ENCODE measurements at places on chromosomes 7 and 10.

- DNase-seq = no peak
Measured at GRCh38 chr7:151851782-151852181, 25.1 kb downstream of the PRKAG2 start.

- no peak for DNase-seq
Measured at GRCh38 chr10:114458955-114459354, 54.7 kb upstream of the AFAP1L2 start.

- no peak for DNase-seq
Measured at GRCh38 chr10:131475803-131476202, 164.3 kb upstream of the TCERG1L start.

GRCh38 chr10:124469956-124470484 is 8.4 kb downstream of the LHPP start:
- DNase-seq = no peak

GRCh38 chr10:101902820-101903145 is 59.2 kb upstream of the KCNIP2 start:
- no peak for DNase-seq

DNA sequence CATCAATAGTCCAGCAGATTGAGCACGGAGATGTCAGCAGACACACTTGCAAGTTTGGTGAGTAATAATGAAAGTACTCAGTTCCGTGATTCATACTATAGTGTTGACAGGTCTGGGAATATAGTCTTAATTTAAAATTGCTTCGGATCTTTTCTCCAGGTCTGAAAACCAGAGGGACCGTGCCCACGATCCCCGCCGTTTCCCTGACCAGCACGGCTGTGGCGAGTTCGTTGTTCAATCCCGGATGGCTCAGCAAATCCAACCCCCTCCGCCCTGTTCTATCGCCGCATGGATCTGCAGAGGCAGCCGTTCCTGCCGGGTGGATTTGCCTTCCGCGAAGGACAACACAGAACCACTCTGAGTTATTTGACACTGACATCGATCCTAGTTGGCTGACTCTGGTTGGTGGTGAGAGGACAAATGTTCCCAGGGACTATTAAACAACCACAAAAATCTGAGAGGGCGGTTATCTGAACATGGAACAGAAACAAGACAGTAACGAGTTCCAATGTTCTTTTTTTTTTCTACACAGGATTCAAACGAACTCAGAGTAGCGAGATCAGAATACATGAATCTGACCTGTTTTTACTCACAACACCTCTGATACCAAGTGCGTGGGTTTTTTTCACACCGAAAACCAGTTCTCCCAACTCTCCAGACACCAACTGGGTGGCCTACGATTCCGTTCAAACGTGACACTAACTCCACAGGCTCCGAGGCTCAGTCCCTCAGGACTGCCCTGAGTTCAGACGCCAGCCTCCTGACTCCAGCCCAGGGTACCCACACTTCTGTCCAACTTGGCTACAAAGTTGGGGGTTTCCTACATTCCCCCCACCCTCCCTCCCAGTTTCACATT is 52.7 kb downstream of the RBM17 start:
- DNase-seq = no peak

- no peak for DNase-seq
Measured at GRCh38 chr7:69844264-69844868, 246.1 kb downstream of the AUTS2 start.

- no peak for DNase-seq
Measured at GRCh38 chr10:112774210-112774609, 175.8 kb upstream of the TCF7L2 start.

GRCh38 chr7:134856091-134856490 is 76.7 kb downstream of the CALD1 start:
- DNase-seq = no peak

GRCh38 chr7:30276203-30276900 is 8.0 kb upstream of the ZNRF2 start:
- peak; percentile 59 for DNase-seq

- no peak for DNase-seq
Measured at GRCh38 chr10:45395554-45395953, 21.5 kb downstream of the ALOX5 start.

GRCh38 chr7:154441811-154442210 is 389.6 kb downstream of the DPP6 start:
- DNase-seq = no peak

GRCh38 chr10:72364239-72364777 is 9.6 kb upstream of the DNAJB12 start:
- peak; percentile 93 for DNase-seq

GRCh38 chr7:158166386-158167340 is 421.0 kb downstream of the PTPRN2 start:
- DNase-seq = no peak

DNA sequence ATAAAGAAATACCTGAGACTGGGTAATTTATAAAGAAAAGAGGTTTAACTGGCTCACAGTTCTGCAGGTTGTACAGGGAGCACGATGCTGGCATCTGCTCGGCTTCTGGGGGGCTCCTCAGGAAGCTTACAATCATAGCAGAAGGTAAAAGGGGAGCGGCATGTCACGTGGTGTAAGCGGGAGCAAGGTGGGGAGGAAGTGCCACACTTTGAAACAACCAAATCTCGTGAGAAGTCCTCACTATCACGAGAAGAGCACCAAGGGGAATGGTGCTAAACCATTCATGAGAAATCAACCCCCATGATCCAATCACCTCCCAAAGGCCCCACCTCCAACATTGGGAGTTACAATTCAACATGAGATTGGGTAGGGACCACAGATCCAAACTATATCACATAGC is 67.7 kb downstream of the AKR1B1 start:
- no peak for DNase-seq

DNA sequence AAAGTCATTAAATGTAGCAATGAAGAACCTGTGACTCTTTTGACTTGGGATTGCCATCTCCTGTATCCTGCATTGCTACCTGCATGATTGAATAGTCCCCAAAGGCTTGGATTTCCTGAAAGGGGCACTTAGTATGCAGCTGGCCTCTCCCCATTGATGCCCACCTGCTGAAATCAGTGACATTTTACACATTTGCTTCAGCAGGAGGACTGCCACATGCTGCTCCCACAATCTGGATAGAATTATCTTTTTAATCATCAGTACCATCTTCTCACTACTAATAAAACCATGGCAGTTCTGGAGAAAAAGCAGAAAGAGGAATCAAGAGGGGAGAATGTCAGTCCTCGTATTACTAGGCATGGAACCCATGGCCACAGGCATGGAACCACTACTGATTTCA is 67.8 kb downstream of the SLC13A1 start:
- DNase-seq = no peak

- no peak for DNase-seq
Measured at GRCh38 chr10:25297466-25297865, 122.7 kb downstream of the GPR158 start.

- DNase-seq = no peak
Measured at GRCh38 chr10:118128675-118129074, 81.9 kb upstream of the RAB11FIP2 start.

DNA sequence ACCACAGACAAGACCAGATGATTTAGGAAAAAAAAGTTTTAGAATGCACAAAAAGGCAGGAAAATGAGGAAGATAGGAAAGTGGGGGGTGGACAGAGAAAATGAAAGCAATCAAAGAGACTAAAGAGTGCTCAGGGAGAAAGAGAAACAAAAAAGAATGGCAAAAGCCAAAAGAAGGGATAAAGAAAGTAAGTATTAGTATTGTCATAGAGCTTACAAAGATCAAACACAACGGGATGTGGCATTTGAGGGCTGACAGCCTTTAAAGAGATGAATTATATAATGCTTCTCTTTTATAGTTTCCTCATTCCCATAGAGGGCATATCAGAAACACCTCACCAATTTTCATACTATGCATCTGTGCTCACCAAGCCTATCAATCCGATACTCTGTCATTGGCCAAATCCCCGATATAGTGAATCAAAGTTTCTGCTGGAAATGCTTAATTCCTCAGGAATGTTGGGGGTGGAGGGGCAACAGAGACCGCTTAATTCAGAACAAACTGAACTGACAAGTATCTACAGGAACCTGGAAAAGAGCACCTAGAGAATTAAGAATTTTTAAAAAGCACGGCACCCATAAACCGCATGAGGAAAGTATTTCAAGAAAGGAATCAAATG is 2.7 kb downstream of the COG5 start:
- no peak for DNase-seq

DNA sequence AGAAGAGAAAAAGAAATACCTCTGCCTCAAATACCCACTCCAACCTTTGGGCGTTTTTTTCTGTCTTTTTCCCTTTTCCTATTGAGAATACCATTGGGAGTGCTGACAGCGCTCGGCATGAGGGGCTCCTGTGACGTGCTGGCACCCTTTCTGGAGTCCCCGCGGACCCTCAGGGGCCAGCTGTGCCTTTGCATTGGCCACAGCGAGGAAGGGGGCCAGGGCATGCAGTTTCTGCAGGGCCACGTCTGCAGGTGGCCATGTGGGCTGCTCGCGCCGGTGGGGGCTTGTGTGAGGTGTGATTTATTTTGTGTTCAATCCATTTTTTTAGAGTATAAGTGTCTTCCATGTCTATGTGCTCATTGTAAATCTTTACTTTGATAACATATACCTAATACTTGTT is 57.4 kb downstream of the INPP5A start:
- DNase-seq = no peak

DNA sequence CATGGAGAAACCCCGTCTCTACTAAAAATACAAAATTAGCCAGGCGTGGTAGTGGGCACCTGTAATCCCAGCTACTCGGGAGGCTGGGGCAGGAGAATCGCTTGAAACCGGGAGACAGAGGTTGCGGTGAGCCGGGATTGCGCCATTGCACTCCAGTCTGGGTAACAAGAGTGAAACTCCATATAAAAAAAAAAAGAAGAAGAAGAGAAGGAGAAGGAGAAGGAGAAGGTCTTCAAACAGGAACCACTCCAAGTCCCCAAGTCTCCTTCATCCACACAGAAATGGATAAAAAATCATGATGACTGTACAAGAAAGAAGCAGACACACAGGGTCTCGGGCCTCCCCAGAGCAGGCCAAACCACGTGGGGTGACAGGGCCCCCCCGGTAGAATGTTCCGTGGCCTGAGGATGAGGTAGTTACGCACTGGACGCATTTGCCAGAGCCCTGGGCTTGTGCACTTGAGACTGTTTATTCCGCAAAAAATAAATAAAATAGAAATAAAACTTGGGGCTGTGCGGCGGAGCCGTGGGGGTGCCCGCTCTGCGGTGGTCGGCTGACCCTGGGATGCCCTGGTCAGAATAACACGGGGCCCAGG is 15.8 kb downstream of the VENTX start:
- DNase-seq = no peak

GRCh38 chr10:100637785-100638184 is 102.0 kb downstream of the HIF1AN start:
- DNase-seq = no peak

DNA sequence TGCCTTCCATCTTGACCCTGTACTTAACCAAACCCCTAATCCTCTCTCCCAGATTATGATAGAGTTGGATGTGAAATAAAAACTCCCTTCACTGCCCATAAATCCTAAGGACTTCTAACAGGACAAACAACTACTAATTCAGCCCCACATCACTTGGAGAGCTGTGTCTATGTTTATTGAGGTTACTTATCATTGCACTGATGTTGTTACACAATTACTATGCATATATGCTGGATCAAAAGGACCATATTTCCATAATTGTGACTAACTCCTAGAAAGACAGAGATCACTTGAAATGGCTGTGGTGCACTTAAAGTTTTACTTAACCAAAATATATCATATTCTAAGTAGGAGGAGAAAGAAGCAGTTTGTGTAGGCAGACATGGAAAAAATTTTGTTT is 144.9 kb upstream of the AGK start:
- DNase-seq = no peak

DNA sequence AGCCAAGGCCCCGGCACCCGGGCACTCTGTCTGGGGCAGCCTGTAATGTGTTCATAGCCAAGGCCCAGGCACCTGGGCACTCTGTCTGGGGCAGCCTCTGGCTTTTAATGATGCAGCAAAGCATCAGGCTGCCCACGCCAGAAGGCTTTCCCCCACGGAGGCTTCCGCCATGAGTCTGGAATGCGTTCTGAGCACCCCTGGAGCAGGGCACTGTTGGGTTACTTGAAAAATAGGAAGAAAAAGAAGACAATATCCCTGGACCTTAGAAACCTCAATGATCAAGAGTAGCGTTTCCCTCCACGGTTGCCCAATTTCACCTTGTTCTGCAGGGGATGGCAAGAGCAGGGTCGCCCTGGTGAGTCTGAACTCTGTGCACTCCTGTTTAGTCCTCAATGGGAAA is 565.0 kb downstream of the PTPRN2 start:
- no peak for DNase-seq

DNA sequence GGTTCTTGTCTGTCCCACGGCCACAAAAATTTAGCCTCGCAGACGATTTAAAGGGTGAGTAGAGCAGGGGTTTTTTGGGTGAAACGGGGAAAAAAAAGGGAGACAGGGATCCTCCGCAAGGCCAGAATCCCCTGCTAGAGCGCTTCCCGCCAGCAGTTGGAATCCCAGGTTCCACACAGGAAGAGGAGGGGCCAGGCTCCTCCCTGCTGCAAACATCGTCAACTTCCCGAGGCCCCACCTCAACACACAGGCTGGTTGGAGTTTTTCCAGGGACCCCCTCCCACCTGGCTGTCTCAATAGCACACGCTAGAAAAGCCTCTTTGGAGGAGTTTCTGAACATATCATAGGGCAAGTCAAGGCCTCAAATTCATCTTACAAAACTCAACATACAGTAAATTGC is 112.7 kb downstream of the MTERF1 start:
- no peak for DNase-seq

GRCh38 chr7:154774303-154774969 is 228.5 kb downstream of the PAXIP1 start:
- DNase-seq = no peak

- peak; percentile 74 for DNase-seq
Measured at GRCh38 chr7:138000081-138000701, 1.7 kb downstream of the CREB3L2 start.

- DNase-seq = no peak
Measured at GRCh38 chr7:92266415-92267241, 20.9 kb downstream of the ANKIB1 start.

Measured in right forelimb (tissue), 1 donor.